ENCODE measurements at places on chromosomes 1 and 21.

- DNase-seq = no peak
Observed at GRCh38 chr1:159843459-159843858, 16.8 kb downstream of the SLAMF8 start.

GRCh38 chr1:186183970-186184628 is 191.0 kb downstream of the TPR start:
- DNase-seq = peak; percentile 66

DNA sequence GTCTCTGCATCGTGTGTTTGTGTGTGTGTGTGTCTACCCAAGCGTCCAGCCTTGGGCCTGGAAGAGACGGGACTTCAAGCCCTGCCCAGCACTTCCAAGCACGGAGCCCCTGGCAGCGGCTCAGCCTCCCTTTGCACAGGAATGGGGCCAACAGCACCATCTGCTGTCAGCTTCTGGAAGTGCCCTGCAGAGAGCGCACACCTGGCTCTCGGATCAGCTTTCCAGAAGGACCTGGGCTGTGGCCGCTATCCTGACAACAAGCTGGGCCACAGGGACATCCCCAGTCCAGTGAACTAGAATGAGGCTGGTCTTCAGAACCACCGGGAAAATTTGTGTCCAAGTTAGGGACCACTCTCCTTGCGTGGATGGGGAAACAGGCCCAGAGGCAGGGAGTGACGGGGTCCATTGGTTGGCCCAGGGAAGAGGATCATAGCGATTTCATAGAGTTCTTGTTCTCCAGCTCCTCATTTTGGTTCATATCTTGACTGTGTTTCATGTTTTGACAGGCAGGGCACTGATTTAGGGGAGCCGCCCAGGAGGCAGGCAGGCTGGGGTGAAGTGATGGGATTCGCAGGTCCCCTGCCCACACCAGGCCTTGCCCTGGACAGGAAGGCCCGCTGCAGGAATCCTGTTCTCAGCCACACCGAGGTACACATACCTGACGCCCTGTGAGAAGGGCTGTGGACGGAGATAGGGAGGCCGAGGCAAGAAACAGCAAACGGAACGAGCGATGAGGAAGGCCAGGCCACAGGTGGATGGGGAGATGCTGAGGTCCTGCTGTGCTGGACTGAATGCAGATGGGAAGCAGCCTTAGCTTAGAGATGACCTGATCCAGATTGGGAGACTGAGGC is 38.4 kb downstream of the TAS1R2 start:
- DNase-seq = peak; percentile 53

GRCh38 chr21:18940791-18941190 is 537.2 kb upstream of the TMPRSS15 start:
- DNase-seq = no peak

GRCh38 chr1:43648221-43648847 is 1.6 kb upstream of the KDM4A start:
- no peak for DNase-seq

DNA sequence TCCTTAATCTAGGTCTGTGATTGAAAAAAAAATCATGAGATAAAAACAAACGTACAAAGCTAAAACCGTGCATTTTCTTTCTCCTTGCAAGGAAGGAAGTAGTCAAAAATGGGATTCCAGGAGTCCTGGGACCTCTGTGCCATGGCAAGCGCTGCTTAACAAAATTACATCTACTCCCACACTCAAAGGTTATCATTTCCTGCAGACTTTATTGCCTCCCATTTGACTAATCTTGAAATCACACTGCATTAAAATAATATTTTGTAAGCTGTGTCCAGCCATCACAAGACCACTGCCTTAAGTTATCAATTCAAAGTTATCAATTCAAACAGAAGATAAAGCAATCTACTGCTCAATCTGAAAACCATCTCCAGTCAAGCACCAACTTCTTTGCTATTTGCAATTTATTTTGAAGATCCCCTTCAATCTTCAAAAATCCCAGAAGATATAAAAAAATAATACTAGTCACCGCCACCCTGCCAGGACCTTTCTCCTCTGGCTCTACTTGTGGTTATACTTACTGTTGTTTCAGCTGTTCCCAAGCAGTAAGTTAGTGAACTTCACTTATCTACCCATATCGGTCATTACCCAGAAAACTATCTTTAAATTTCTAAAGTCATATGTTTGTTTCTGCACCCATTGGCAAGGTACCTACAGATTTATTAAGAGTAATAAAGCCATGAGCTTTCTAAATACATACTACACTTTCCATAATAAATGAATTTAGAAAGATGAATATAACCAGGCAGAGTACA is 38.1 kb upstream of the RAP1GAP start:
- no peak for DNase-seq

DNA sequence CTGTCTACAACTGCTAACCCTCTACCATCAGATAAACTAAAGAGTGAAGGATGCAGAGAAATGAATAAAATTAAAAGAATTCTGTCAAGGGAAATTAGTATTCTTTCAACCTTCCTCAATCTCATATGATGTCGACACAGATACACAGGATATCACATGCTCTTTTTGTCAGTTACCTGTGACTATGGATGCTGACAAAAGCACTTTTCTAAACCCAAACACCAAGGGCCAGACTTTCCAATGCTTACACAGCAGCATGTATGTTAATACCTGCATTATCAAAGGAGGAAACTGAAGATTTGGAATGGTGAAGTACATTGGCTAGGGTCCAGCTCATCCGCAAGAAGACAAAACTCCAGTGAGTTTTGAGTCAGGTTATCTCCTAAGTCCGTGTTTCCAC is 294.0 kb downstream of the SMYD3 start:
- DNase-seq = peak; percentile 56

DNA sequence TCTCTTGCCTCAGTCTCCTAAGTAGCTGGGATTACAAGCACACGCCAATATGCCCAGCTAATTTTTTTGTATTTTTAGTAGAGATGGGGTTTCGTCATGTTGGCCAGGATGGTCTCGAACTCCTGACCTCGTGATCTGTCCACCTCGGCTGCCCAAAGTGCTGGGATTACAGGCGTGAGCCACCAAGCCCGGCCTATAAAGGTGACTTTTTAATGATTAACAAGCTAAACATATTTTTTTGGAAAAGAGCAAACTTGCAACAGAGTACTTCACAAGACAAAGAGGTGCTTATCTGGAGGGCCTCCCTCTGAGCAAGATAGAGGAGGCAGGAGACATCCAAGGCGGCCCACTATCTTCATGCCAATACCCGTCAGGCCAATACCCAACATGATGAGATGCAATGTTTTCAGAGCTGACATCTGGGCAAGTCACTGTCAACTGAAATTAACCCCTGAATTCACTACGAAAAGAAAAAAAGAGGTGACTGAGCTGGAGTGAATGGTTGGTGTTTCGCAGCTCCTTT is 10.5 kb downstream of the BCAR3 start:
- no peak for DNase-seq

GRCh38 chr1:84759756-84760155 is 69.5 kb upstream of the SSX2IP start:
- no peak for DNase-seq

GRCh38 chr1:53393325-53393792 is 65.5 kb upstream of the LRP8 start:
- peak; percentile 37 for DNase-seq

- DNase-seq = no peak
Observed at GRCh38 chr1:94955767-94956632, 29.1 kb upstream of the CNN3 start.

All from MM.1S (cell line).